ENCODE measurements at places on chromosomes 6 and 20. TPM values are rescaled to one million over a fixed set of nuclear protein-coding genes. Genes with fewer than 3 reads are reported as not detected.
A peak's percentile ranks its signal among the peaks of the same experiment; 100 is the strongest.

Gene SMIM13
- polyA plus RNA-seq, result 6.9 TPM

Gene CLIC5
- not detected for polyA plus RNA-seq

Gene IFNGR1
- 37.8 TPM for polyA plus RNA-seq

Gene SLC26A8
- polyA plus RNA-seq, result 0.02 TPM

Gene SCUBE3
- 0.29 TPM for polyA plus RNA-seq

Gene PRL
- polyA plus RNA-seq, result not detected

Gene PGC
- polyA plus RNA-seq, result not detected

DNA sequence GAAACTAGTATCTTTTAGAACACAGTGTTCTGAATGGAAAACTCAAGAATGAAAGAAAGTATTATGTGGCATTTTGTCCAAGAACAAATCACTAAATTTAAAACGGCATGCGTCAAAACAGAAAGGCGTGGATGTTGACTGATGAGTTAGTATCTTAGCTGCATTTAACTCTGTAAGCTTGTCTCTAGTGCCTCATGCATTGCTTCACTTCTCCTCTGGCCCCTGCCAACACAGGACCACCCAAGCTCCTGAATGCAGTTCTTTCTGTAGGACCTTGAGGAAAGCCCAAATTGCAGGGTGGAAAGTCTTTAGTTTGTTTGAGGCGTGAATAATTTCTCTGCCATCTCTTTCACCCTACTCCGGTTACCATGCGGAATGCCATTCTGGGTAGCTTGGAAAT is 632.2 kb downstream of the COL12A1 start:
- DNase-seq, result no peak

DNA sequence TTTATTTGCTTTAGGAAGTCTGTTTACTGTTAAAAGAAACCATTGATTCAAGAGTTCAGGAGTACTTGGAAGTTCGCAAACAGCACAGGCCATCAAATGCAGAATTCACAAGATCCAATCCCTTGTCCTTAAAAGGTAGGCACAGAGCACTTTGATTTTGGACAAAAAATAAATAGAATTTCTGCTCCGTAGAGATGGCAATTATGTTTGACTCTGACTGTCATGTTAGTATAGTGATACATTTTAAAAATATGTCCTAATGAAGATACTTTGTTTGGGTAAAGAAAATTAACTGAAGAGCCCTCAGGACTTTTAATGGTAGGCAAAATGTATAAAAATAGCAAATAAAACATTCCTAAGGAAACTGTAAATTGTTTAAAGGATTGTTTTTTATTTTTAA is 113.1 kb downstream of the JAG1 start:
- DNase-seq, result no peak

- DNase-seq, result no peak
Measured at GRCh38 chr20:62284448-62284847, 18.3 kb upstream of the ADRM1 start.

DNA sequence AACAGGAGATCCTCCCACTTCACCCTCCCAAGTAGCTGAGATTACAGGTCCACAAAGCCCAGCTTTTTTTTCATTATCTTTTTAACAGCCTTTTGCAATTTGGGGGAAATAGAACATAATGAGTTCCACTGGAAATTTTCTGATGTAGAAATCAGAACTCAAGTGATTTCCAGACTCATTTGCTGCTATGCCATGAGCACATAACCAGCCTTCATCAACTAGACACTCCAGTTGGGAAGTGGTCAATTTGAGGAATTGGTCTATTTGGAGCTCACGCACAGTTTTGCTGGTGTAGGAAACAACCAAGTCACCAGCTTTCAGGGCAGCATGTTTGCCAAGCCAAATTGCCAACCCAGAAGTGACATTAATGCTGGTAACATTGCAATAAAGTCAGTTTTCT is 86.7 kb downstream of the MAFB start:
- DNase-seq, result no peak

DNA sequence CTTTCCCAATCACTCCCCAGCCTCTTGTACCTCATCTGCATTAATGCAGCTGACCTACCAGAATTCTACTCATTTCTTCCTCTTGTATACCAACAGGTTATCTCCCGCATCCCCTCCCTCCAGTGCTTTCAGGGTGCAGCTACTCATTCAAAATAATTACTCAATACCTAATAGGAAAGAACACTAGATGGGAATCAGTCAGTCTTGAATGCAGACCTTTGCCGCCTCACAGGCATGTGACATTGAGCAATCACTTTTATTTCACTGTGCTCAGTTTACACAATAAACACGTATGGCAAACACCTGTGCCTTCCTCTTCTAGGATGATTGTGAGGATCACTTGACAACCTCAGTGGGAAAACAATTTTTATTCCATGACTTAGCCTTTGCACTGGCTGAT is 13.3 kb downstream of the ZSCAN31 start:
- DNase-seq, result no peak

GRCh38 chr20:58227391-58228102 is 906 bp downstream of the ANKRD60 start:
- no peak for DNase-seq

- peak; percentile 45 for DNase-seq
Measured at GRCh38 chr6:31042806-31043205, 32.5 kb downstream of the MUC22 start.

GRCh38 chr6:2505624-2506023 is 245.1 kb downstream of the MYLK4 start:
- no peak for DNase-seq

- peak; percentile 64 for DNase-seq
Measured at GRCh38 chr20:21272279-21272678, 30.9 kb upstream of the XRN2 start.
